ENCODE measurements at places on chromosomes 7 and 10.

DNA sequence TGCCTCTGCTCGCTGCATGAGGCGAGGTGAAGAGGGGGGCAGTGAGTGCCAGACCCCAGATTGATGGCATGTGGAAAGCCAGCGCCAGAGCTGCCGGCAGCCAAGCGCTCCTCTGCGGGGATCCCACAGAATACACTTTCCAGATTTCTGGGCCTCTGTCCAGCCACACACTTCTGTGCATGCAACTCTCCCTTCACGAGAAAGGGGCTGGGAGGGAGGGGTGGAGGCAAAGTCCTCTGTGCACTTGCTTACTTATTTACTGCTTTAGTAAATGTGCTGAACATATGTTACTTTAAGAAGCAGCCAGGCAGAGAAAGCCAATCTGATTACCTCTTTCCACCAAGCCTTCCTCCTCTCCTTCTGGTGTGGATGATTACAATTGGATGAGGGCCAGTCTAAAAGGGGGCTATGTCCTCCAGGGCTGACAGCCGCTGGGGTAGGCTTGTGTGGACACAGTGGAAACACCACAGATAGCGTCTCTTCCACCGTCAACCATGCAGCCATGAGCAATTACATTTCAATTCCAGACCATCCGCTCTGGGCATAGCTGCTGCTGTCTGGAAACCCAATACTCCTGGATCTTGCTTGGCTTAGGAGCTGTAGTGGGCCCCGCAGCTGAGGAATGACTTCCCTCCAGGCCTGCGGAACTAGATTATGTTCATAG lies 322.8 kb upstream of the ANKRD30A start:
- peak; percentile 81 for DNase-seq
- H3K4me1 ChIP-seq, result peaks cover 20% of the 10 kb centered on the region
- no peak overlapping the region for H3K4me3 ChIP-seq
- no peaks in the 10 kb centered on the region for H3K27me3 ChIP-seq
- H3K27ac ChIP-seq, result no peak overlapping the region
- H3K36me3 ChIP-seq, result no peaks in the 10 kb centered on the region

GRCh38 chr10:5515948-5516761 lies 8.6 kb upstream of the CALML3 start:
- no peak overlapping the region for H3K27ac ChIP-seq
- DNase-seq, result no peak
- H3K36me3 ChIP-seq, result no peaks in the 10 kb centered on the region

DNA sequence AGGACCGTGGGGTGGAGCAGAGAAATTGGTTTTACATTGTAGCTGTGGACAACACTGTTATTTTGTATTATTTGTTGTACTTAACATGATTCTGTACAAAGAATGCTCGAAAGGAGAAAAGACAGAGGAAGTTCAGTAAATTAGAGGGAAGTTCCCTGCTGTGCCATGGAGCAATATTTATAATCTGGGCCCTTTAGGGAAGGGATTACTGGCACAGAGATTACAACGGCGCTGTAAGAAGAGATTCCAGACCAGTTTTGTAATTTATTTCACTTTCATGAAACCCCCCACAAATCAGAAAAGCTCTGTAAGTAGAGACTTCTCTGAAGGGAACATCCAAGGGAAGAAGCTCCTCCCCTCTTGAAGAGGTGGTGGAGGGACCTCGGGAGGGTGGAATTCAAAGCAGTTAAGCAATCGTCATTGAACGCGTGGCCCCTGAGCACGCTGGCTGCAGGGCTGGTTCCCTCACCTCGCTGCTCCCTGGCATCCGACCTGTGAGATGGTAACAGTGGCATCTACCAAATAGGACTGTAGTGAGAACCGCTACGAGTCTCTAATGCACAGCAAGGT lies 113.5 kb downstream of the KLF6 start:
- DNase-seq, result no peak
- no peak overlapping the region for H3K4me3 ChIP-seq
- peaks cover 3% of the 10 kb centered on the region for H3K4me1 ChIP-seq
- no peaks in the 10 kb centered on the region for H3K27me3 ChIP-seq
- no peaks in the 10 kb centered on the region for H3K36me3 ChIP-seq
- H3K27ac ChIP-seq, result no peak overlapping the region

- H3K36me3 ChIP-seq, result no peaks in the 10 kb centered on the region
- H3K27me3 ChIP-seq, result no peaks in the 10 kb centered on the region
- no peak for DNase-seq
- H3K4me1 ChIP-seq, result no peaks in the 10 kb centered on the region
- no peak overlapping the region for H3K27ac ChIP-seq
- no peak overlapping the region for H3K4me3 ChIP-seq
These were observed 372.7 kb downstream of the ARL4A start for GRCh38 chr7:13060173-13060572.

- no peak overlapping the region for H3K27ac ChIP-seq
- H3K27me3 ChIP-seq, result no peaks in the 10 kb centered on the region
- no peak overlapping the region for H3K4me3 ChIP-seq
- peak; percentile 68 for DNase-seq
These were observed 45.6 kb upstream of the SCIN start for GRCh38 chr7:12524794-12525386.

- H3K27ac ChIP-seq, result no peak overlapping the region
- no peaks in the 10 kb centered on the region for H3K27me3 ChIP-seq
- H3K4me3 ChIP-seq, result no peak overlapping the region
- no peaks in the 10 kb centered on the region for H3K36me3 ChIP-seq
- peak; percentile 70 for DNase-seq
These were observed 47.9 kb upstream of the NPFFR1 start for GRCh38 chr10:70331486-70332268.
